ENCODE measurements at places on chromosomes 16 and 17.

DNA sequence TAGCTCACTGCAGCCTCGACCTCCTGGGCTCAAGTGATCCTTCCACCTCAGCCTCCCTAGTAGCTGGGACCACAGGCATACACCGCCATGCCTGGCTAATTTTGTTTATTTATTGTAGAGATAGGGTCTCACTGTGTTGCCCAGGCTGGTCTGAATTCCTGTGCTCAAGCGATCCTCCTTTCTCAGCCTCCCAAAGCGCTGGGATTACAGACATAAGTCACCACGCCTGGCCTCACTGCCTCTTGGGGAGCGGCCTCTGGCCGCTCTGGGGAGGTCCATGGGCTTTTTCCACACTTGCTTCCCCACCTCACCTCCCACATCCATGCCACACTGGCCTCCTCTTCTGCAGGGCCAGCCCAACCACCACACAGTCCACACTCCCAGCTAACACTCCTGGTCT lies 18.3 kb upstream of the ADGRG3 start:
- DNase-seq: no peak

- DNase-seq: no peak
Observed at GRCh38 chr16:20883554-20884239, 16.5 kb downstream of the DCUN1D3 start.

DNA sequence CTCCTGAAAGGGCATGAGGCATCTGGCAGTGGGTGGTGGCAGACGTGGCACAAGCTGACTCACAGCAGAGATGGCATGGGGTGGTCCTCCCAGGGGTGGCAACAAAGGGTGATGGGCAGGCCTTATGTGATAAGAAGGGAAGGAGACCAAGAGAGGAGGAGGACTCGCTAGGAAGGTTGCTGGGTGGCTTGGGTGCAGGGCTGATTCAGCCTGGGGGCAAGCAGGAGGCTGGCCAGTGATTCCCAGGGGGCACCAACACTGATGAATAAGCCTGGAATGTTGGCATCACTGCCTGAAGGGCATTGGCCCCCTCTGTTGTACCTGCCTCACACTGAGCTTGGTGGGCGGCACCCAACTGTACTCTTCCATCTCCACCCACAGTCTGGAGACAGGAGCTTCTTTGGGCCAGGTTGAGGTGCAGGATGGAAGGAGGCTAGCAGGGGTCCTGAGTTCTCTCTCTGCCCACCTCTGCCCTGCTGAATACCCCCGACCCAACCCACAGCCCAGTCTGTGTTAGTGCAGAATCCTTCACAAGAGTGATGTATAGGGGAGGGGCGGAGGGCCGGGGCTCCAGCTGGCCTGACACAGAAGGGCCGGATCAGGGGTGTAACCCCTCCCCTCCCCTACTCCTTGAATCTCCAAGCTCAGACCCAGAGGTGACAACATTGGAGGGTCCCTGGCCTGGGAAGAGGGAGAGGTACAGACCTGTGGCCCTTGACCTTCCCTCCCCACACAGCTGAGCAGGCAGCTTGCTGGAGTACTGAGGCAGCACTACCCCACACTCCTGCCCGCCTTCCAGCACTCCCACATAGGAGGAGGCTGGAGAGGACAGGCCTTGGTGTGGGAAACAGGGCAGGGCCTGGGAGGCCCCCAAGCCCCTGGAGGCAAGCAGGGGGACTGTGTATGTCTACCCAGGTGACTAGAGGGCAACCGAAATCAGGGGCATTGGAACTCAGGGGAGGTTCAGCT lies 2.6 kb downstream of the STAC2 start:
- no peak for DNase-seq

DNA sequence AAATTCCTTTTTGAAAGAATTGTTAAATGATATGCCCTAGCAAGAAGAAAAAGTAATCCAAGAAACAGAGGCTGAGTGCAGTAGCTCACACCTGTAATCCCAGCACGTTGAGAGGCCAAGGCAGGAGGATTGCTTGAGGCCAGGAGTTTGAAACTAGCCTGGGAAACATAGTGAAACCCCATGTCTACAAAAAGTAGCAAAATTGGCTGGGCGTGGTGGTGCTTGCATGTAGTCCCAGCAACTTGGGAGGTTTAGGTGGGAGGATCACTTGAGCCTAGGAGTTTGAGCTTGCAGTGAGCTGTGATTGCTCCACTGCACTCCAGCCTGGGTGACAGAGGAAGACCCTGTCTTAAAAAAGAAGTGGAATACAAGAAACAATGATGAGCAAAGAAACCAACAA lies 56.1 kb downstream of the NT5M start:
- DNase-seq: no peak

DNA sequence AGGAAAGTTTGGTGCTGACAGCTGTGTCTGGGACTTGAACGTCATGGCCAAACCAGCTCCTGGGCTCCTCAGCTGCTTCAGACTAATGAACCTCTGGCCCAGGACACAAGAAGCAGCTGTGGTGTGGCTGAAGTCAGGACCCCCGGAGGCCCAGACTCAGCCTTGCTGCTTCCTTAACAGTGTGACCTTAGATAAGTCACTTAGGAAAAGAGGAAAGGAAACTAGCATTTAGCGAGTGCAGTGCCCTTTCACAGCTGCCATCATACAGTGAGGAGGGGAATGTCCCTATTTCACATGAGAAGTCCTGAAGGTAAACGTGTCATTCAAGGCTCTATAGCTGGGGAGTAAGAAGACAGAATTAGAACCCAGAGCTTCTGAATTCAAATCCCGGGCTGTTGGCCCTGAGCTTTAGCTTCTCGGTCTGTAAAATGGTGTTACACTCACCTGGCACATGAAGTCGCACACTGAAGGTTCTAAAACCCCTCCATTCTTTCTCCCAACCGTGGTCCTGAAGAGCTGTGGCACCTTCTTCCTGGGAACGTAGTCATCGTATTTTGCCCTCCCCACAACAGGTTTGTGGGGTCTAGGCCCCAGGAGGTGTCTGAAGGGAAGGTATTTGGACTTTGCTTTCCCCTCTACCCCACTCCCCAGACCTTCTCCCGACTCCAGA lies 910 bp upstream of the RAMP2 start:
- DNase-seq: no peak

- DNase-seq: peak; percentile 64
Observed at GRCh38 chr16:30609002-30609925, 925 bp downstream of the ZNF689 start.

- DNase-seq: no peak
Observed at GRCh38 chr16:71937868-71938510, 42.7 kb downstream of the IST1 start.

DNA sequence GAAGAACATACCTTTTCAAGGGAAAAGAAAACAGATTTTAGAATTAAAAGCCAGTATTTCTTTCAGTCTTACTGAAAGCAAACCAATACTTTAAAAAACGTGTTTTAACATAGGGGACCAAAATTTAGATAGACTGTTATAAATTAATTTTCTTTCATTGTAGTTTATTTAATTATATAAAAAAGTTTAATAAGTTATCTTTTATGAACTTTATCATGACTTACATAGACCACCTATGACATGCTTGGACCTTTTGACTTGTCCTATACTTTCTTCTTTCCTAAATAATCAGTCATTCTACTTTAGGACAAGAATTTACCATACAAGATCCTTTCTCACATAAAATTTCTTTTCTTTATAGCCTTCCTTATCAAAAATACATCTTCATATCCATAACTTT lies 102.0 kb upstream of the HAS3 start:
- DNase-seq: peak; percentile 9

DNA sequence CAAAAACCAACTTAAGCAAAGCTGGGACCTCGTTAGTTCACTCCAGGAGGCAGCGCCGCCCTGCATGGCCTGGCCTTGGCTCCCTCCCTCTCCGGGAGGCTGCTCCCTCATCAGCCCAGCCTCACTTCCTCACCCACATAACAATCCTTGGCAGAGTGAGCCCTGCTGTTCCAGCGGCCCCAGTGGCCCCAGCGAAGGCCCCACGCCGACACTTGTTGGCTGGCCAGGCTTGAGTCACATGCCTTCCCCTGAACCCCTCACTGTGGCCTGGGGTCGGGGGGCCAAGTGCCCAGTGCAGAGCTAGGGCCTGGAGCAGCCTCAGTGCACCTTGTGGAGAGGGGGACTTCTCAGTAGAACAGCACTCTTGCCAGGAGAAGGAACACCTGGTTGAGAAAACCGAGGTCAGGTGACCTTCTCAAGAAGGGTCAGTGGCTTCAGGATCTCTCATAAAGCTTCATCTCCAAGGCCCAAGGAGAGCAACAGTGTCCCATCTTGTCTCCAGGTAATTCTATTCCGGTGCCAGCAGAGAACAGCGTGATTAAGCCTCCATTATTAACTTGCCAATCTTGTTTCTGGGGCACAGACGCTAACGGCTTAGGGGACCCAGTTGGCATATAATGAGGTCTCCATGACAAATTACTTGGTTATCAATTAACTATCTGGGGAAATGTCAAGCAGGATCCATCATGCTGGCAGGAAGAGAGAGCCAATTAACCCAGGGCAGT lies 26.8 kb downstream of the ENDOV start:
- no peak for DNase-seq

- DNase-seq: no peak
Observed at GRCh38 chr17:39765175-39765574, 27.4 kb downstream of the GRB7 start.

GRCh38 chr17:40909755-40910154 lies 24.7 kb upstream of the KRT20 start:
- no peak for DNase-seq

DNA sequence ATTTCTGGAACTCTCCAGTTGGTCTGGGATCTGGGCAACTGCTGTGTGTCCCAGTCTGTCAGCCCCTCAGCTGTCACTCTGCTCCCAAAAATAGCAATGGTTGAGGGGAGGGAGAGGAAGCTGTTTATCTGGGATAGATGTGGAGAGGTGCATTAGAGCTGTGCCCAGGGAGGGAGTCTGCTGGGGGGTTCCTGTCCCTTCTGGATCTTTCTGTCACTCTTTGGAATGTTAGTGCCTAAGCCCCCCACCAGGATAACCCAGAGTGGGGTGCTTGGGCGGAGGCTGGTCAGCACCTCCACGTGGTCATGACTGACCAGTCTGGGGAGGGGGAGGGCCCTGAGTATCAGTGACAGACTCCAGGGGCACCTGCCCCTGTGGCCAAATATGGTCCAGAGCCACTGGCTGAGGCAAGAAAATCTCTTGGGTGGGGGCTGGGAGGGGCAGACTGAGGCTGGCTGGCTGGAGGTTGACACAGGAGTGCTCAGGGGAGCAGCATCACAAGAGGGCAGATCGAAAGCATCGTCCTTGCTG lies at the start of gene UNC45B:
UNC45B (plus strand) TSS at position 443 of the 531 bp plus-strand sequence. CDS start 447 bp downstream, outside the sequence.
- no peak for DNase-seq

- DNase-seq: no peak
Observed at GRCh38 chr16:68902969-68903345, 59.6 kb downstream of the TANGO6 start.

- peak; percentile 18 for DNase-seq
Observed at GRCh38 chr16:2195322-2196161, 863 bp downstream of the CASKIN1 start.

All from common myeloid progenitor, CD34-positive (primary cell).